Bone marrow (tissue), 2 donors: ENCODE measurements at places on chromosomes 12 and 14.

GRCh38 chr14:104103446-104104075 is 18.1 kb downstream of the ASPG start:
- DNase-seq = no peak

DNA sequence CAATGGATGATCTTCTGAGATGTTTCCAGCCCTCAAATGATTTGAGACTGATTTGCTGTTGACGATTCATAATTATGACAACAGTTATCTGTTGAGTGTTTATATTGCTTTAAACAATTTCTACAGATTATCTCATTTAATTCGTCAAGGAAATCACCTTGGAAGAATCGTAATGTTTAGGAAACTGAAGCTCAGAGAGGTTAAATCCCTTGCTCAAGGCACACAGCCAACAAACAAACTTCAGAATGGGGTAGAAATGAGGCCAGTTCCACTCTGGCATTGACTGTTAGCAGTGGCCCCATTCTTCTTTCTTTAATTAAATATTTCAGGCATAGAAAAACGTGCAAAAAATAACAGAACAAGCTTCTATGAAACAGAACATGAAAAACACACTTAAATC is 4.0 kb upstream of the WSCD2 start:
- DNase-seq = no peak

GRCh38 chr14:53278602-53279506 is 125.7 kb upstream of the DDHD1 start:
- no peak for DNase-seq

- no peak for DNase-seq
Observed at GRCh38 chr12:90627180-90627896, 327.6 kb downstream of the CCER1 start.

DNA sequence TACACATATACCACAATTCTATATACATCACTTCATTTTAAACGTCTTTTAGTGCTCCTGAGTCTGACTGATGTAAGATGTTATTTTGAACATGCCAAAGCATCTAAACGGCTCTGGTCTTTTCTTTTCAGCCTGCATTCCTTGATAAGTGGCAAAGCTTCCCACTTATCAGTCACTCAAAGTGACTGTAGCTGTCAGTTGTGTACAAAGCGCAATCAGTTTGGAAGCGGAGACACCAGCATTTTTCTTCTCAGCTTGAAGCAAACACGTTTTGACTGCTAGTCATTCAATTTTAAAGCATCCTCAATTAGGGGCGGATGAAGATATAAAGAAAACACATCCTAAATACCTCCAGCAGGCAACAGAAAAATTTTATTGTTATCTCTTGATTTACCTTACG is 226.8 kb downstream of the SOX5 start:
- DNase-seq = no peak
